ENCODE measurements at places on chromosomes 11 and 22. TPM values are rescaled to one million over a fixed set of nuclear protein-coding genes. Genes with fewer than 3 reads are reported as not detected.

ZNF74 gene
- 7.4 TPM for total RNA-seq

CTSW gene
- total RNA-seq: not detected

SCYL1 gene
- total RNA-seq: 58.6 TPM

SESN3 gene
- total RNA-seq: 0.07 TPM

RFPL2 gene
- 0.16 TPM for total RNA-seq

SEPTIN3 gene
- 0.90 TPM for total RNA-seq

KDM4D gene
- 0.29 TPM for total RNA-seq

DLG2 gene
- total RNA-seq: 0.20 TPM

APOL3 gene
- not detected for total RNA-seq

C1QTNF4 gene
- 0.21 TPM for total RNA-seq

THYN1 gene
- 17.7 TPM for total RNA-seq

FIBIN gene
- total RNA-seq: not detected

DDTL gene
- total RNA-seq: 1.8 TPM

SCGB2A2 gene
- not detected for total RNA-seq

PHF5A gene
- total RNA-seq: 56.7 TPM

CARD18 gene
- total RNA-seq: not detected

PRR33 gene
- total RNA-seq: not detected

CCDC116 gene
- not detected for total RNA-seq

IL18 gene
- 103 TPM for total RNA-seq

BIK gene
- 1.7 TPM for total RNA-seq

SCGB1D2 gene
- total RNA-seq: 0.28 TPM

CLDN5 gene
- total RNA-seq: not detected

FOLR1 gene
- 0.14 TPM for total RNA-seq

NXPE4 gene
- not detected for total RNA-seq

AQP11 gene
- 1.3 TPM for total RNA-seq

KIF18A gene
- total RNA-seq: 18.9 TPM

CRYBB2 gene
- total RNA-seq: not detected

Data from A549 treated with Hydrocortisone at 1 μM for 4 hours (cell line).